Breast epithelium (tissue), 4 donors: ENCODE measurements at places on chromosomes 2 and 18. TPM values are rescaled to one million over a fixed set of nuclear protein-coding genes. Genes with fewer than 3 reads are reported as not detected.

DNA sequence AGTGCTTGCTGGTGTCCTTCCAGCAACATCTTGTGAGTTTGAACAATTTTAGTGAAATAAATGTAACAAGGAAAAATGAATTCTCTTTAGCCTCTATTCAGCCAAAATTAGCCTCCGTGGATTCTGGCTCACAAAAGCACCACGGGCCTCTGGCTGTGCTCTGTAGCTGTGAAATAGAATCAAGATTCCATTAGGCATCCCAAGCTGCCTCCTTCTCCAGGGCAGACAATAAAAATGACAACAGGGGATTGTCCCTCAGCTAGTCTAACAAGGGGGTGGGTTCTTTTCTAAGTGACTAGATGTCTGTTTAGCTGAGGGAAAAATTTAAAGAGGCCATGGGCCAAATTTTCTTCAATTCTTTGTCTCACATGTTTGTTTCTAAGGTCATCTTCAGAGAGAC lies 254.7 kb upstream of the FIGN start:
- DNase-seq: no peak

GRCh38 chr2:98072442-98072841 lies 14.5 kb upstream of the VWA3B start:
- DNase-seq: no peak

EMX1 gene
- total RNA-seq: 0.44 TPM

GRCh38 chr18:48460929-48461583 lies 51.9 kb upstream of the ZBTB7C start:
- no peak for DNase-seq

DNA sequence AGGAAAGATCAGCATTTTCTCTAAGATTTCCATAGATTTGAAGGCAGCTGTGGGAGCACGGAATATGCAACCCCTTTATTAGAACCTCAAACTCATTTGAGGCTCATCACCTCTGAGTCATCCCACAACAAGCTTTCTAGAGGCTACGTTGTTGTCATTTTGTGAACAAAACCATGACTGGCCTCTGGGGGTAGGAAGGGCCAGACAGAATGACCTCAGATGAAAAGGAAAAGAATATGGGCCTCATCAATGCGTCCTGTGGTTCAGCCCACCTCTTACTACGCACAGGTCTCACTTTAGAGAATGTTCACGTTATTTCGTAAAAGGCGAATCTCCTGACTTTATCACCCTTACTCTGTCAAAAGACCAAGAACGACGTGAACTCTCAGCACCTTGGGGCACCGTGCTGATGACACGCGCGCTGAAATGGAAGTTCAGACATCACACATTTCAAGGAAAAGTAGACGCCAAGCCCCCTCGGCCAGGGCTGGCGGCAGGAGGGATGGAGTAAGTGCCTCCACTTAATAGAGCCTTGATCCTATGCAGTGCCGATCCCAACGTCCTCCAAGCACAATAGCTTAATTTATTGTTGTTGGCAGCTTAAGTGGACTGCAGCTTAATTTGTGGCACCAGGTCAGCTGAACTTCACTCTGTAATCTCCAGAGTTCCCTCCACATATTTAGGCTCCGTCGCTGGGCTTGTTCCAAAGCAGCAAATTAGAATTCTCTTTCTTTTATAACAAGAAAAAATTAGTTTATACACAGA lies 208.3 kb downstream of the EIPR1 start:
- DNase-seq: no peak

ANKRD30B gene
- total RNA-seq: not detected

DNA sequence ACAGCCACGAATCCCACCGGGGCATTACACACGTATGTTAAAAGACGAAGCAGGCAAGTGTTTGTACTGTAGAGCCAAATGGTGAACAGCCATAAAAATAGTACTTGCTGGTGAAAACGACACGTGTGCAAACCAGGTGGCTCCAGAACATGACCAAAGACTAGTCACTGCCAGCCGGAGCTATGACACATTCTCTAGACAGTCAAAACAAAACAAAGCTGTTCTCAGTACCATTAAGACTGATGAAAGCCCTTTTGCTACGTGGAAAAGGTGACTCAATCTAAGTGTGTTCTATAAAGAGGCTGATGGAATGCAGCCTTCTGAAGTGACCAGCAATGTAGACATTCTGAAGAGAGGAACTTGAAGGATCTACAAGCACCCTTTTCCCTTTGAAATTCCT lies 367.7 kb upstream of the NETO1 start:
- DNase-seq: no peak

DNA sequence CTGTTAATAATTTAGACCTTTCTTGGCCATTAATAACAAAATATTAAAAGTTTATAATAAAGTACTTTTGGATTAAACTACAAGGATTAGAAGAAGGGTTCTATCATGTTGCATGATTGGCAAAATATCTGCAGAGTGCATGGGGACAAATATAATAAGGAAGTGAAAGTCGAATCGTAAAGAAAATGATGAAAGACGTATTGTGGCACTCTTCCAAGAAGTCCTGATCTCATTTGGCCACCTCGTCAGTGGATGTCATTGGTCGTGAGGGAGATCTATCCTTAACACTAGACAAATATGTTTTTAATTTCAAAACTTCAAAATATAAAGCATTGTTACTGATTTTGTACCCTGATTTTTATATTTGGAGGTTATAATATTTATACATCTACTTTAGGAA lies 197.7 kb upstream of the STON1 start:
- DNase-seq: no peak

DNA sequence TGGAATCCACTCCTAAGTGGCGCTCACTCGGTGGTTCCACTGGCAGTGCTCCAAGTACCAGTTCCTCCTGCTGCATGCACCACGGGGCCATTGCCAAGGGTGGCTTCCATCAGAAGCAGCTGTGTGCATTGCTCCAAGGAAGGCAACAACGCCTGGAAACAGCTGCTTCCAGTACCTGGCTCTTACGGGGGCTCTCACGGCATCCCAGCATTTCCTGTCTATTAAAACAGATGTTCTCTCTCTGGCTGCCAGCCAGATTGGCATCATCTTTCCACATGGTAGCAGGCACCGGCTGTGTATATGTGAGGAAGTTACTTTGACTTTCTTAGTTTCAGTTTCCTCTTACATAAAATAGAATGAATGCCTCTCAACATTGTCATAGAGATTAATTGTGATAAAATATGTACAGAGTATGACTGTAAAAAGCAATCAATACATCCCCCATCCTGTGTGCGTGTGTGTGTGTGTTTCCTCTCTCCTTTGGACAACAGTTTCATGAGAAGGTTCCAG lies 84.9 kb downstream of the CMPK2 start:
- DNase-seq: no peak

TMEM18 gene
- total RNA-seq: 17.7 TPM

GNLY gene
- 2.6 TPM for total RNA-seq

ITPRIPL1 gene
- total RNA-seq: 6.9 TPM

DNA sequence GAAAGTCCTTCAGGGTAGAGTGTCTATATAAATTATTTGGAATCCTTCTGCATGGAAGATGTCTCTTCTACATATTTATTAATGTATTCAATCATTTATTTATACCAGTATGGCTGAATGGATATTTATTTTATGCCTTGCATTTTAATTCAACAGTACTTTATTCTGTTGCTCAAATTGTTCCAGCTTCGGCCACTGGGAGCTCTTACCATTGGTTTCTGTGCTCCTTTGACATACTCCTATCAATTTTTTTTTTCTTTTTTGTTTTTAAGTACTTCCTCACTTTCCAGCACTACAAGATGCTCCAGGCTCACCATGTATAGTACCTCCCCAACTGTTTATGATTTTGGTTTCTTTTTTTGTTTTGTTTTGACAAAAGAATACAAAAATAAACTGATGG lies 39.4 kb upstream of the WIPF1 start:
- DNase-seq: no peak

- DNase-seq: no peak
These were observed 303.1 kb upstream of the VWC2L start for GRCh38 chr2:214107726-214108125.

DNA sequence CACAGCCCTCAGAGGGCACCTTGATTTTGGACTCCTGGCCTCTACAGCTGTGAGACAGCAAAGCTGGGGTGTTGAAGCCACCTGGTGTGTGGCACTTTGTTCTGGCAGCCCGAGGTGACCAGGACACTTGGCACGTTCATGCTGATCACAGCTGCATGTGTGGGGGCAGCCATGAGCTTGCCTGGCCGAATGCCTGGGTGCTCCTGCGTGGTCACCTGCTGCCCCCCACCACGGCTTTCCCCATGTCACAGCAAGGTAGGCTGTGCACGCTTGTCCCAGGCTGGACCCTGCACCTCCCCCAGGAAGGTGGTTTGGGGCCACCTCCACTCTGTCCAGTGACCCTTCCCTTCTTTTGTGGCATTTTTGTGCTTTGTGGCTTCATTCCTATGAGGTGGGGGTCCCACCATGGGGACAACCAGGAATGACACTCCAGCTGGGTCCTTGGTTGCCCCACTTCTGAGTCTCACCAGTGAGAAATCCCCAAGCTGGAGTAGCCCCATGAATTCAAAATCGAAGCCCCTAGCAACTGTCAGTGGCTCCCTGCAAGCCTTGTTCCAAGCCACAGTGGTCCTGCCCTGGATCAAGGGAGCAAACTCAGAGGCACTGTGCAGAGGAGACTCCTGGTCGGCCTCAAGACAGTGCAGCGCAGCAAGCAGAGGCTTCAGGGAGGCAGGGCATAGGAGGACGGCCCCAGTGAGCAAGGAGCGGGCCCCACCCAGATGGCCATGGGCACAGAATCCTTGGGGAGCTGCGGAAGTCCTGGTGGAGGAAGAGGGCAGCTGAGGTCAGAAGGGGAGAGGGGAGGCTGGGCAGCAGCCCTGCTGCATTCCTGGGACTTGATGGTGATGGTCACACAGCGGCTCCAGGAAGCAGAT lies 121.4 kb upstream of the HS6ST1 start:
- peak; percentile 6 for DNase-seq

DNA sequence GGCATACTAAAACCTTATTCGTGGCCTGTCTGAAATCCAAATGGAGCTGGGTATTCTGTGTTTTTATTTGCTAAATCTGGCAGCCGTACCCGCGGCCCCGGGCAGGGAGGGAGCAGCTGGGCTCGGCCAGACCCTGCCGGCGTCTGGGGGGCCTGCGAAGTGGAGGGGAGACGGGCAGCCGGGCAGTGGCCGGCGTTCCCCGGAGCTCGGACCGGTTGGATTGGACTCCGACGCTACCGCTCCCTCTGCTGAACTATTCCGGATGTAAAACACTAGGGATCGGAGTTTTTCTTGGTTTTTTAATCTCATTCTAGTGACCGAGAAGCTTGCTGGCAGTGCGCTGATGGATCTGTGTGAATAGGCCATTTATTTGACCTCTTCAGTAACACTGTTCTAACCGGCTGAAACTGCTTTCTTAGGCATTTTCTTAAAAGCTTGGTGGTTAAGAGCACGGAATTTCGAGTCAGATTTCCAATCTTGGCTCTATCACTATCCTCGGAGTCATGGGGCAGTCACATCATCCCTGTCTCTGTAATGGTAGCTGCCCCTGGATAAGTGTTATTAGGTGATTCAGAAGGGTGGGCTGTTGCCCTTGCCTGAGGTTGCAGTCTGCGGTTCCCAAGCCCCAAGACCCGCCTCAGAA lies 694 bp downstream of the UNC50 start:
- no peak for DNase-seq

DNA sequence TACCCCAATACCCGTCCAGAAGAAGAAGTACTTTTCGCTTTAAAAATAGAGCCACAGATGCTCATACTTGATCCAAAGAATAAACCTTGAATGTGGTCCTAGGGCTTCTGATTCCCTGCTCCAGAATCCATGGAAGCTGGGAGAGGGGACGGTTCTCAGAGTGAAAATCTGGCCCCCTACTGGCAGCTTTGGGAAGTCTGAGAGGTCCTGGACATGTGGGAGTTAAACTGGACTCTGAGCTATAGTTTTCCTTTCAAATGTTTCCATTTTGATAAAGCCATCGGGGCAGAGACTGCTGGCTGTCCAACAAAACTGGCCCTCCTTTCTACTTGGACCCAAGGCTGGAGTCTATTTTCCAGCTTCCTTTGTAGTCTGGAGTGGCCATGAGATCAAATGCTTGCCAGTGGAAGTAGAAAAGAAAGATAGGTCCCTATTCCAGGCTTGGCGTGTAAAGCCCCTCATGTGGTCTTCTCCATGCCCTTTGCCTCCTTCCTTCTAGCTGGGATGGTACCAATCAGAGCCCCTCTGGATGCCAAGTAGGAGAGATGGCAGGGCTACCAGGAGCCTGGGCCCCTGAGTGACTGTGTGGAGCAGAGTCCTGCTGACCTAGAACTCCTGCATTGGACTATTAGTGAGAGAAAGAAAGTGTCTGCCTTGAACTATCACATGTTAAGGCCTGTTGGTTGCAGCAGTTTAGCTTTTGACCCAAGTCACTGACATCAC lies 37.7 kb upstream of the TBC1D8 start:
- no peak for DNase-seq

- no peak for DNase-seq
These were observed 306.2 kb downstream of the ALK start for GRCh38 chr2:29615183-29615582.

DNA sequence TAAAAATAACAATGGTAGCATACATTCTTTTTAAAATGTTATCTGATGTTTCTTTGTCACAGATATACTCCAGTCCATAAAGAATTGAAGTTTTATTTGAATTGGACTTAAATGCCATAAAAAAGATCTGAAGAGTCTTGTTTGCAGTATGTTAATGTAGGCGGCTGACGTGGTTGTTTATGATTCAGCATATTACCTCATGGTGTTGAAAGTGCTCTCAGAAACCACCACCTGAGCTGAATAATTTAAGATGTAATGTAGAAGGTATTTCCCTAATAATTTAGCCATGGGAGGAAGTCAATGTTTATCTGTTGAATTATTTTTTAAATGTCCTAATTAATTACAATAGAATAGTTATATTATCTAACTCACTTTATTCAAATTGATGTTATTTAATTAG lies 58.6 kb upstream of the CHN1 start:
- no peak for DNase-seq

- no peak for DNase-seq
These were observed 27.9 kb downstream of the G6PC2 start for GRCh38 chr2:168929031-168929430.

REL gene
- 17.0 TPM for total RNA-seq

DNA sequence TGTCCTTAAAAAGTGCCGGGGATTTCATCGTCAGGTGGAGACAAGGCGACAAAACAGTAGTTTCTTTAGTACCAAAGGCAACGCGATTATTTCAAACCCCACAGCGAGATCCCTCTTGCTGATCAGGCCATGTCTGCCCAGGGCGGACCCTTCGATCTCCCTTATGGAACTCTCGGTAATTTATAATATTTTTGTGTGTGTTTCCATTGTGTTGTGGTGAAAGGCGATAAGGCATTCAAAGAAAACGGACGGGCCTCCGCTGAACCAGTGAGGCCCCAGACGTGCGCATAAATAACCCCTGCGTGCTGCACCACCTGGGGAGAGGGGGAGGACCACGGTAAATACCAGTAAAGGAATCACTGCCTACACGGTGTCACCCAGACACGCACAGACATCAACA lies 1.4 kb upstream of the GAD1 start:
- no peak for DNase-seq
